CD4-positive, alpha-beta T cell treated with Interleukin-10 for 1 hour (primary cell): ENCODE measurements at places on chromosomes 3 and 15.

DNA sequence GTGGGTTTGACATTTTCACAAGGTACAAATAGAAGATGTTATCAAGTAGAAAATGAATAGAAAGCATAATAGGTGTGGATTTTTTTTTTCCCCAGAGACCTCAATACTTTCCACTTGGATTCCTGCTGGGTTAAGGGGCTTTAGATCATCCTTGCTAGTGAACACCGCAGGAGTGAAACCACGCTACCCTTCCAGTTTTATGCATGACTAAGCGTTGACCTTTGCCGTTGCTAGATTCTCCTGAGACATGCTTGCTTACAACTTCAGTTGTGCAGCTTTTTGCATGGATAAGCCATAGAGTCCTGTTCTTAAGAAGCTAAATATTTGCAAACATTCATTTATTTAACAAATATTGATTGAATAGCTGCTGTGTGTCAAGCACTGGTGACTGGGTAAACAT lies 299.7 kb upstream of the LMCD1 start:
- DNase-seq, result no peak

- DNase-seq, result no peak
Observed at GRCh38 chr3:5305684-5305989, 118.1 kb downstream of the EDEM1 start.

DNA sequence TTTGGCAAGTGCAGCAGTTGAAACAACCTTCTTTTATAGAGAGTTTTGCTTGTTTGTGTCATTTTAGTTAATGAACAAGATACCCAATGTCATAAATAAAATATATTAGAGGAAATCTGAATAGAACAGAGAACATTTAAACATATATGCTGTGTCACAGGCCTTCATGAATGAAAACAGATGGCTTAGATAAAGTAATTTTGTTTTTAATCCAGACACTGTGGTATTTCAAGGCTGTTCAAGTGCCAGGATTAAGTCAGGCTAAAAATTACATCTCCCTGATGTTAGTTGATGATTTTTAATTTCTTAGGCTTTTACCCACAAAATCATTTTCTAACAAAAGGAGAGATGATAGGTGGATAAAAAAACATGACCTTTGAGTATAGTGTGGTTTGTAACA lies 4.9 kb upstream of the ACKR4 start:
- no peak for DNase-seq

DNA sequence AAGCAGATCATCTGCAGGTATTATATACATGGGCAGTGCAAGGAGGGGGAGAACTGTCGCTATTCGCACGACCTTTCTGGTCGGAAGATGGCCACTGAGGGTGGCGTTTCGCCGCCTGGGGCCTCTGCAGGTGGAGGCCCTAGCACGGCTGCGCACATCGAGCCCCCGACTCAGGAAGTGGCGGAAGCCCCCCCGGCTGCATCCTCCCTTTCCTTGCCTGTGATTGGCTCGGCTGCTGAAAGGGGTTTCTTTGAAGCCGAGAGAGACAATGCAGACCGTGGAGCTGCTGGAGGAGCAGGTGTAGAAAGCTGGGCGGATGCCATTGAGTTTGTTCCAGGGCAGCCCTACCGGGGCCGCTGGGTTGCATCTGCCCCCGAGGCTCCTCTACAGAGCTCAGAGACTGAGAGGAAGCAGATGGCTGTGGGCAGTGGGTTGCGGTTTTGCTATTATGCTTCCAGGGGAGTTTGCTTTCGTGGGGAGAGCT lies 639 bp downstream of the MKRN3 start:
- peak; percentile 32 for DNase-seq

- DNase-seq, result no peak
Observed at GRCh38 chr3:141448606-141449220, 38.1 kb upstream of the RASA2 start.

DNA sequence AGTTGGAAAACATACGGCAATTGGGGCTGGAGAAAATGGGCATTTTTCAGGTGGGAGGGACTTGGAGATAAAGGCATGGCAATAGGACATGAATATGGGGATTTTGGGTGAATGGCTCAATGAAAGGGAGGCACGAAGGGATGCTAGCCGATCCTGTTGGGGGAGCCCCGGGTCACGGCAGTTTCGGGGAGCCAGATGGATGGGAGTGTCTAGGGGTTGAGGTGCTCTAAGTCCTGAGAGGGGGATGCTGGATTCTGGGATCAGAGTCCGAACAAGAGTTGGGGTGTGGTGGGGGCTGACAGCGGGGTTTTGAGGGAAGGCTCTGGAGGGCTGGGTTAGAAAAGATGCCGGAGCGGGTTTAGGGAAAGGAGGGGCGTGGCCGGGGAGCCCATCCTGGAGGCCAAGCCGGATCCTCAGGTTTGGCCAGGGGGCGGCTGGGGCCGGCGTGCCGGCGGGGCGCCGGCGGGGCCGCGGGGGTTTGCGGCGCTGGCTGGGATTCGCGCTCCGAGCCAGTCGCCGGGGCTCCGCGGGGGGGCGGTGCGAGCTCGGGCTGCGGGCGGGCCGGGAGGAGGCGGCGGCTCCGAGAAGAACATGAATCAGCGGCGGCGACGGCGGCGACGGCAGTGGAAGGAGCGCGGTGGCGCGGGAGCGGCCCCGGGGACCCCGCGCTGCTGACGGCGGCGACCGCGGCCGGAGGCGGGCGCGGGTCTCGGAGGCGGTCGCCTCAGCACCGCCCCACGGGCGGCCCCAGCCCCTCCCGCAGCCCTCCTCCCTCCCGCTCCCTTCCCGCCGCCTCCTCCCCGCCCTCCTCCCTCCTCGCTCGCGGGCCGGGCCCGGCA lies at the start of gene TYRO3:
Gene TYRO3 (plus strand): TSS at position 813 of the 839 bp plus-strand sequence. CDS start 46 bp downstream, outside the sequence.
- peak; percentile 68 for DNase-seq

GRCh38 chr3:173009410-173009809 lies 131.6 kb downstream of the SPATA16 start:
- DNase-seq, result no peak

DNA sequence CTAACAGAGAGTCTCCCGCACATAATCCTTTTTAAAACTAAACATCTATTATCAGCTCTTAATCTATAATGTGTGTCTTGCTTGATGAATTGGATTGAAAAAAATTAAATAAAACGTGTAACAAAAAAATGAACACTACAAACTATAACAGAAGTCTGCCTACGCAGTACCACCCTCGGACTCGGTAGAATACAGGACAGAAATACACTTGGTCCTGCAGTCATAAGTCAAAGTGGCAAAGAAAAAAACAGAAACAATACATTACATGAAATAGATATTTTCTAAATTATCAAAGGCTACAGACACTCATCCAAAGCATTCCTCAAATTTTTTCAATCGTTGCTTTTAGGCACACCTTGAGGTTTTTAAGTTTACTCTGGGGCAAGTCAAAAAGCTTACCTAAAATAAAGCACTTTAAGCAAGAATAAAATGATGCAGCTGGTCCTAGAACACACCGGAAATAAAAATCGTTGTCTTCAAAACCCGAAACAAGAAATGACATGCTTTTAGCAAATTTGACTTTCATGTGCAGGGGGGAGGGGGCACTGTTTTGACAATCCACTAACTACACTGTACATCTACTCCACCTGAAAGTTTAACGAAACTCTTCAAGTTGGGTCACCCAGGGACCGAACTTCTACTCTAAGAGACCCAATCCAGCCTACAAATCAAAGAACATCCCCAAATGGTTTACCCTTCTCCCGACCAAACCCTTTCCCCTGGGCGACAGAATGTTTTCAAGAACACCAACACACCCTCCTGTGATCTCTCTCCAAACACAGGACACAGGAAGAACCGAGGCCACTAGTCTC lies 1.3 kb downstream of the ADAM10 start:
- peak; percentile 43 for DNase-seq

- peak; percentile 75 for DNase-seq
Observed at GRCh38 chr15:90561344-90562244, 31.9 kb downstream of the CRTC3 start.

- DNase-seq, result no peak
Observed at GRCh38 chr15:34252545-34252944, 27.7 kb downstream of the EMC4 start.

DNA sequence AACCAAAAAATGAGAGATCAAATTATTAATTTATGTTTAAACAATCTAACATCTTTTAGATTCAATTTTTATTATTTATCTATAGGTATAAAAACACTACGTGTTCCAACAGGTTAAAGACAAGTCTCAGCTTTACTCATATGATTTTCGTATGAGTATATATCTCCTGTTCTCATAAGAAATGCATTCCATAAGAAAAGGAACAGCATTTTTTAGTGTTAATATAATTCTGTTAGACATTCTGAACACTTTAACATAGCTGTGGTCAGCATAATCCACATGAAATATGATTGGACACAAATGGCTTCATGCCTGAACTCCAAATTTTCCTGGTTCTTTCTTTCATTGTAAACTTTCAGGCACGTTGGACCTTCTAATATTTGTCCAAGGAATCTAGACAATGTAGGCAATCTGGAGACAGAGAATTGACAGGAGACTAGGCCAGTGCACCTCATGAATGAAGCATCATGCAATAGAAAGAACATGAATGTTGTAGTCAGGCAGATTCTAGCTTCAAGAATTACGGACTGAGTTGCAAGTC lies 1122.0 kb upstream of the ALCAM start:
- no peak for DNase-seq

DNA sequence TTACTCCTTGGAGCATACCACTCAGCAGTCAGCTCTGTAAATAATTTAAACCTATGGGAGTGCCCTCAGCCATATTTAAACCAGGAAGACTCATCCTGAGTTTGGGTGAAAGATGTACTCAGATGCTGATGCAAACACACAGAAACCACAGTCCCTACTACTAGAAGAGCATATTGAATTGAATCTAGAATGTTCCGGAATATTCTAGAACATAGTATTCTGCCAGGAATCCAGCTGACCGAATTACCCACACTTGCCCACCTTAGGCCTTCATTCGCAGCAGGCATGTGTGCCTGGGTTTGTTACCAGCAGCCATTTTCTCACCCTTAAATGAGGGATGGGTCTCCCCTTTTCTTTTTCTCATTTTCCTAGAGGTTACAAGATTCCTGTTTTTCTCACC lies 202.4 kb upstream of the ICE2 start:
- DNase-seq, result no peak

- DNase-seq, result no peak
Observed at GRCh38 chr3:62502315-62503300, 129.3 kb upstream of the FEZF2 start.

GRCh38 chr3:32017286-32017685 lies 35.7 kb downstream of the ZNF860 start:
- DNase-seq, result no peak

GRCh38 chr3:10772271-10773161 lies 43.5 kb upstream of the SLC6A11 start:
- DNase-seq, result no peak

- DNase-seq, result no peak
Observed at GRCh38 chr15:64856429-64857145, 14.9 kb downstream of the PLEKHO2 start.

GRCh38 chr3:32613183-32613582 lies 42.5 kb upstream of the DYNC1LI1 start:
- DNase-seq, result no peak

- DNase-seq, result peak; percentile 44
Observed at GRCh38 chr15:64092864-64093626, 593 bp downstream of the CIAO2A start.

DNA sequence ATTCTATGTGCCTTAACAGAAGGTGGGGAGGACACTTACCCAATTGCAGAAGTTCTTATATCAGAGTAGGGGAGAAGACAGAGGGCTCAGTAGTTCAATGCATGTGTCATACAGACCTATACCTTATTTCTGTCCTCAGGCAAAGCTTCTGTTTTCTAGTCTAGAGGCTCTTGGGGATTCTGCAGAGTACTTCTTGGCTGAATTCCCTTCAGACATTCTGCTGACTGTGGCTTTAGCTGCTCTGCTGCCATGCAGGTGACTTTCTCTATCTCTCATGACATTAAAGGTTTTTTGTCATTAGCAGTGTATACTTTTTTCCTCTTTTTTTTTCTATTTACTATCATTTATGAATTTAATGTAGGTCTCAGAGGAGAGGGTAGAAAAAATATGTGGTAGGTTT lies 172.8 kb upstream of the PLSCR5 start:
- DNase-seq, result no peak

DNA sequence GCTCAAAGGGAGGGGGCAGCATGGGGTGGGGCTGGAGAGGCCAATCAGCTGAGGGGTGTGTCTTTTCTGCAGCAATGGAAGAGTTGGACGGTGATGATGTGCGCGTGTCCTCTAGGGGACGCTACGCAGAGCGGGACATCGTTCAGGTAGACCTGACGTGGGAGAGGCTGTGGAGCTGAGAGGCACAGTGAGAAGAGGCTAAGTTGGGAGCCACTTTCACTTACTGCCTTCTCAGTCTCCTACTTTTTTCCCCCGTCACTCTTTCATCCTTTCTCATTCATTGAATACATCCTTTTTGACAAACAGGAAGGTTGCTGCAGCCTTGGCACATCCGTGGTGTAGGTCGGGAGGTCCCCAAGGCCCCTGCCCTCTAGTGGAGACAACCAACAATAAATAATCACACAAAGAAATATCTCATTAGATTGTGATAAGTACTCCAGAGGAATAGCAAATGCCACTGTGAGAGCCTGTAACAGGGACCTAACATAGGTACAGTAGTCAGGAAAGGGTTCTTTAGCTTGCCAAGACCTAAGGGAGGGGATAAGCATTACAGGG lies 4.4 kb upstream of the BRPF1 start:
- peak; percentile 74 for DNase-seq

- DNase-seq, result no peak
Observed at GRCh38 chr3:13282358-13282985, 137.7 kb downstream of the NUP210 start.

DNA sequence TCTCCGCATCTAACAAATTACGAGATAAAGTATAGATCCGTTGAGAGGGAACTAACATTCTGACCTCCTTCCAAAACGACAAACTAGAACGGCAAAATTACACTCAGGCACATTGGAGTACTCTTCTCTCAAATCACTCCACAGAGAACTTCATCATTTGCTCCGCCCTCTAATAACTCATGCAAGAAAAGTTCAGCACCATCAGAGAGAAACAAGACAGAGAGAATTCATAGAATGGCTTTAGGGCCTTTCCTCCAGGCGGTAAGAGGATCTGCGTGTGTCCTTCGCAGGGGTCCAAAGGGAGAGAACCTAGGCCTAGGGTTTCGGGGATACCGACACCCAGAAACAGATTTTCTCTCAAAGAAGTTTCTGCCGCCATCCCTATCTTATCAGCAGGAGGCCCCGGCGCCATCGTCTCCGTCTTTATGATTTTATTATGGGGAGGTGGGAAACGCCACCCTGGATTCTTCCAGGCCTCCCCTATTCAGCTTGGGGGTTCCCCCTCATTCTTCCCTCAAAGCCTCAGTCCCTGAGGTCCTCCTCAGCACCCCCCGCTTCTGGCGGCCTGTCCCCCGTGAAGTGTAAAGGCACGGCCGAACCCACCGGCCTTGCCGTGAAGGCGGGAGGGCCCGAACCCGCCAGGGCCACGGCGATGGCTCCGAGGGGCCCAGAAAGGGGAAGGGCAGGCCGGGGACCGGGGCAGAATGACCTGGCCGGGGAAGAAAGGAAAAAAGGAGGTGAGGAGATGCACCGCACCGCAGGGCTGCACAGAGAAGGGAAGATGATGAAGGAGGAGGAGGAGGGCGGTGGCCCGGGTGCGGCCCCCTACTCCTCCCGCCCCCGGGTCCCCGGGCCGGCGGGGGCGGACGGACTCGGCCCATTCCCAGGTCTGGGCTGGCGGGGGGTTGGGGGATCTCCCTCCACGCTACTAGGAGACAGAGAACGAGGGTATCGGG lies 768 bp downstream of the UBXN7 start:
- DNase-seq, result peak; percentile 44
